HepG2 (cell line): ENCODE measurements at places on chromosomes 12 and 14. TPM values are rescaled to one million over a fixed set of nuclear protein-coding genes. Genes with fewer than 3 reads are reported as not detected.

GRCh38 chr14:93305725-93306418 lies 27.0 kb downstream of the BTBD7 start:
- no peak for DNase-seq

STYK1 gene
- total RNA-seq: not detected in 2 replicates

ARID4A gene
- 9.7 and 9.9 TPM in 2 replicates for total RNA-seq

DNA sequence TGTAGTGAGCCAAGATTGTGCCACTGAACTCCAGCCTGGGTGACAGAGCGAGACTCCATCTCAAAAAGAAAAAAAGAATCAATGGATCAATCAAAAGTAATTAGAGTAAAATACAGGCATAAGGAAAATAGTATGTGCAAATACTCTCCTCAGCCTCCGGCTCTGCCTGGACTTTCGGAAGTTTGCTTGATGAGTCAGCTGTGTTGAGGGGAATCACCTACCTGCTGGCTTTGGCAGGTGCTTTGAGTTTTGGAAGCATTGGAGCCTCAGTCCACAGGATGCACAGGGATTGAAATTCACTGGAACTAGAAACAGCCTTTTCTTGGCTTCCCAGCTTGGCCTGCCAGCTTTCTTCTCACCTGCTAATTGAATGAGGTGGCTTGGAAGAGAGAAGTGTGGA lies 268.2 kb downstream of the PCNX1 start:
- no peak for DNase-seq

FGF23 gene
- not detected in 2 replicates for total RNA-seq

A2M gene
- 1,675 and 2,807 TPM in 2 replicates for total RNA-seq
